ENCODE measurements at places on chromosomes 5 and 9.

- DNase-seq, result no peak
These were observed 113.6 kb downstream of the DPYSL3 start for GRCh38 chr5:147396070-147396823.

DNA sequence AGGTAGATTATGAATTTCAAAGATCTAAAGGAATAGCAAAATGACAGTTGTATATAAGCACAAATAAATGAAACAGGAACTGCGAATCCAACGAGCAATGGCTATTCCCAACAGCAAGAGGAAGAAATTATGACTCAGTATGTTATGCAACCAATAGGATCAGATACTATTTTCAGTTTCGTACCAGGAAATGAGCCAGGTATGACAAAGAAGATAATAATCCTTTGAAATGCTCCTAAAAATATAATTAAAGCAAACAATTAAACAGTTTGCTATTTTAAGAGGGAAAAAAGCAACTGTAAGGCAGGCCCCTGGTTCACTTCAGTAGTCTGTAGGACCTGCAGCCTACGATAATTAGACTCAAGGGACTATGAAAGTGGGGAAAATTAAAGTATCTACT lies 58.9 kb downstream of the AUH start:
- DNase-seq, result no peak

DNA sequence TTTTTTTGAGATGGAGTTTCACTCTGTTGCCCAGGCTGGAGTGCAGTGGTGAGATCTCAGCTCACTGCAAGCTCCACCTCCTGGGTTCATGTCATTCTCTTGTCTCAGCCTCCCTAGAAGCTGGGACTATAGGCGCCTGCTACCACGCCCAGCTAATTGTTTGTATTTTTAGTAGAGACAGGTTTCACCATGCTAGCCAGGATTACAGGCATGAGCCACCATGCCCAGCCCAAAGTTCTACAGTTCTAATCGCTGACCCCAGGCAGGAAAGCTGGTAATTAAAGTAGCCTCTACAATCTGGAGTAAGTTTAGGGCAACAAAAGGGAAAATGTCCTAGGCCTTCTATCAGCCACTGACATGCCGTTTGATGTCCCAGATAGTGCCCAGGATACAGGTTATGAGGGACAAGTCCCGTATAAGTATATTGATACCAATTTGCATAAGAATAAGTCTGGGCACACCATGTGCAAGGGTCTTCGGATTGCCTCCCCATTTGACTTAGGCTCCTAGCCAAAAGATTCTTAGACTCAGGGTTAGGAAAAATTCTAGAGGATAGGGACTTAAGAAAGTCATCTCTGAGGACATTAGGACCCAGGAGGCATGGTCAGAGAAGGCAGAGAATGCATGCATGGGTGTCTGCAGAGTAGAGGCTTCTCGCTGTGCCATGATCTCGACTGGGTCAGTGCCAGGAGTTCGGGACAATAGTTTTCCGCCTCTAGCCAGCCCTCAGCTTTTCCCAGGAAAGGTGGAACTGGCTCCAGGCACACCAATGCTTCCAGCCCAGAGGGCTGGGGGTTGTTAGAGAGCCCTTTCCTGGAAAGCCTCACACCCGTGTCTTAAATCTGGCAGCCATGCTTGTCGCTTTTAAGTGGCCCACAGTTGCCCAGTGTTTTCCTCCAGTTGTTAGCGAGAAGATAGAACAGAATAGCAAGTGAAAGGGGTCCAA lies 1111.1 kb downstream of the TAF11L14 start:
- no peak for DNase-seq

GRCh38 chr9:34256987-34257585 lies 72.0 kb downstream of the KIF24 start:
- DNase-seq, result peak; percentile 55

DNA sequence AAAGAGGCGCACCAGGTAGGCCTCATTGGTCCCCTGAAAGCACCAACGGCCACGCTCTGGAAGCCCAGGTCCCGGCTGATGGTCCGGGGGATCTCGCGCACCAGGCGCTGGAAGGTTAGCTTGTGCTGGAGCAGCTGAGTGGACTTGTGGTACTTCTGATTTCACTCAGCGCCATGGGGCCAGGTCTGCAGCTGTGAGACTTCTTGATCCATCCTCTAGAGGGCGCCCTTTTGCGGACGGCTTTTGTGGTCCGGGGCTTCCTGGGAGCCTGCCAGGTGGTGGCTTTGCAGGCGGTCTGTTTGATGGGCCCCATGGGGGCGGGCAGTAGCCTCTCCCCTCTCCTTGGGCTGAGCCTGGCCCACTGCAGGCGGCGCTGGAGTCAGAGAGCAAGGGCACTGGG lies 10.4 kb downstream of the TAF11L12 start:
- no peak for DNase-seq

- no peak for DNase-seq
These were observed 7.0 kb downstream of the DIPK1B start for GRCh38 chr9:136719195-136719880.

- no peak for DNase-seq
These were observed 396.1 kb upstream of the PAPPA start for GRCh38 chr9:115757461-115757860.

DNA sequence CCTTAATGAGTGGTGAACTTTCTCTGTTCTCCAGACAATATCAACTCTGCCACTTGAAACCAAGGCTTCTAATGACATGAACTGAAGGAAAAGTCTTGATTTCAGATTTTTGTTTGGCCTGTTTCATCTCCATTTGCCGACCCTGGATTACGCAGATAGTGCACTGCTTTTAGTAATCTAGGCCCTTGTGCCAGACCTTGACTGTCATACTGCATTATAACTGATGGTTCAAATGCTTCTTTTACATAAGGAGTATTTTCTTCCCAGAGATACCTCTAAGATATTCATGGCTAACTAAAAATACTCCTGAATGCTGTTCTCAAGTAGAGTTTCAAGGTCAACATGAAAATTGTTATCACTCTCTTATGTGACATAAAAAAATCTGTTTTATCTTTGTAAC lies 238.7 kb upstream of the SEMA6A start:
- DNase-seq, result no peak

- no peak for DNase-seq
These were observed 64.7 kb upstream of the ATG10 start for GRCh38 chr5:81907012-81907635.

- no peak for DNase-seq
These were observed 316.8 kb downstream of the NDUFS4 start for GRCh38 chr5:53877243-53877642.

- DNase-seq, result peak; percentile 5
These were observed 76.7 kb upstream of the IFNE start for GRCh38 chr9:21558615-21559401.

- DNase-seq, result no peak
These were observed 36.7 kb upstream of the ZCCHC7 start for GRCh38 chr9:37083654-37084053.

GRCh38 chr9:8533681-8534080 lies 734.1 kb upstream of the DMAC1 start:
- DNase-seq, result no peak

DNA sequence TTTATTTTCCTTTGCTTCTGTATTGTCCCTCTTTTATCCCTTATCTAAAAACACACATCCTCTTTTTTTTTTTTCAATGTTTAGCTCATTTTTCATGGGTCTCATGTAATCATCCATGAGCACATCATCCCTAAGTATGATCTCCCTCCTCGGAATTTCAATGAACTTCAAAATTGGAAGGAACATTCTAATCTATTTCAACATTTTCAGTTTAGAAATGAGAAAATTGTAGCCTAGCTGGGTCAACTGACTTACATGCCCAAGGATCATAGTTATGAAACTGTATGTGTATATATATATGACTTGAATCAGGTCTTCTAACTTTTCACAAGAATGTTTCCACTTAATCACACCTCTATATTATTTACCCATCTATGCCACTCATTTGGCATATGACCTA lies 77.7 kb downstream of the TUSC1 start:
- no peak for DNase-seq

GRCh38 chr9:122875523-122875922 lies 29.6 kb downstream of the RC3H2 start:
- DNase-seq, result no peak

DNA sequence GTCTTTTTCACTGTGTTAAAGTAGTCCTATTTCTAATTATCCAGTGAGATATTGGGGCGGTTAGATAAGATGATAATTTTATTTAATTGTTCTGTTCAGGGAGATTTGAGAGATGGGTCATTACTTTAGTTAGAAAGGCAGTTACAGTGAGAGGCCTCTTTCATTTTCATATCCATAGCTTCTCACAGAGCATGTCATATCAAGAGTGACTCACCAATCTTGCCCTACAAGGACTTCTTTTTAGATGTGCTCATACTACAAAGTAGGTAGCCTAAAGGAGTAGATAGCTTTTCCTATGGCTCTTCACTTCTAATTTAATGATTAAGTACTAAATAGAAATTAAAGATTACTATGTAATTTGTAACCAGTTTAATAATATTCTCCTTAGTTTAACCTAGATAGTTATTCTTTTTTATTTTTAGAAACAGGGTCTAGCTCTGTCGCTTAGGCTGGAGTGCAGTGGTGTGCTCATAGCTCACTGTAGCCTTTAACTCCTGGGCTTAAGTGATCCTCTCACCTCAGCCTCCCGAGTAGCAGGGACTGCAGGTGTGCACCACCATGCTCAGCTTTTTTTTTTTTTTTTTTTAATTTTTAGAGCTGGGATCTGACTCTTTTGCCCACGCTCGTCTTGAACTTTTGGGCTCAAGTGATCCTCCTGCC lies 71.0 kb downstream of the FER start:
- DNase-seq, result no peak

- no peak for DNase-seq
These were observed 14.6 kb upstream of the TNIP1 start for GRCh38 chr5:151095341-151096000.

DNA sequence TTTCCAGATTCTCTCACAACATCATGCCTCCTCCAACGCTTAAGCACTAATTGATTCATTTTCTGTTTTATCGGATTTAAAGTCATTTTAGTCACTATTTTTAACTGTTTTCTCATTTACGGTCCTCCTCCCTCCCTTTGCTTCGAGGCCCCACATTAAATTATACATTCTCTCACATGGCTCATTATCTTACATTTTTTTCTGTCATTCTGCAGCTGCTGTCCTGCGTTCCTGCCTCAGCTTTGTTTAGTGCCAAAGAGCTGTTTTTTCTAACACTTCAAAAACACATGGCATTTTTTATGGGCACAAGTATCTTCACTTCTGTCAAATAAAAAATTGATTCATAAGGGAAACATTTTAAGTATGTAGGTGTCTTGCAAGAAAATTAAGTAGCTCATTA lies 130.1 kb upstream of the FST start:
- no peak for DNase-seq
